ENCODE measurements at places on chromosomes 16 and 17.

- no peak for DNase-seq
These were observed 3.7 kb upstream of the SLC39A11 start for GRCh38 chr17:73096211-73096610.

DNA sequence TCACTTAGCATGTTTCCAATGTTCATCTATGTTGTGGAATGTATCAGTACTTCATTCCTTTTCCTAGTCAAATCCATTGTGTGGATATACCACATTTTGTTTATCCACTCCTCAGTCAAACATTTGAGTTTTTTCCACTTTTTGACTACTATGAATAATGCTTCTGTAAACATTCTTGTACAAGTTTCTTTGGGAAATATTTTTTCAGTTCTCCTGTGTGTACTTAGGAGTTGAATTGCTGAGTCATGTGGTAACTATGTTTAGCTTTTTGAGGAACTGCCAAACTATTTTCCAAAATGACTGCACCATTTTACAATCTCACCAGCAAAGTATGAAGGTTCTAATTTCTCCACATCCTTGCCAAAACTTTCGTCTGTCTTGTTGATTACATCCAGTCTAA is 223.7 kb upstream of the AXIN2 start:
- DNase-seq, result no peak

DNA sequence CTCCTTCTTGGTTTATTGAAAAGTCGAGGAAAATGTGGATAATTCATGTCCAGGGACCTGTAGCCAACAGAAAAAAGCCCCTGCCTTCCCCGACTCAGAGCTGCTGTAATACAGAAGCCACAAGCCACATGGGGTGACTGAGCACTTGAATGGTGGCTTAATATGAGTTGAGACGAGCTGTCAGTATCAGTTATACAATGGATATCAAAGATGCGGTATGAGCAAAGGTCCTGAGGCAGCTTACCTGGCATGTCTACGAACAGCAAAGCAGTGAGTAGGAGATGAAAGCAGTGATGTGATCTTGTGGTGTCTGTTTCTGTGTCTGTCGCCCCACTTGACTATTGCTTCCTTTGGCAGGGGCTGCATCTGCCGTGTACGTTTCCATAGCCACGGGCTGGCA is 12.2 kb upstream of the RMI2 start:
- no peak for DNase-seq

DNA sequence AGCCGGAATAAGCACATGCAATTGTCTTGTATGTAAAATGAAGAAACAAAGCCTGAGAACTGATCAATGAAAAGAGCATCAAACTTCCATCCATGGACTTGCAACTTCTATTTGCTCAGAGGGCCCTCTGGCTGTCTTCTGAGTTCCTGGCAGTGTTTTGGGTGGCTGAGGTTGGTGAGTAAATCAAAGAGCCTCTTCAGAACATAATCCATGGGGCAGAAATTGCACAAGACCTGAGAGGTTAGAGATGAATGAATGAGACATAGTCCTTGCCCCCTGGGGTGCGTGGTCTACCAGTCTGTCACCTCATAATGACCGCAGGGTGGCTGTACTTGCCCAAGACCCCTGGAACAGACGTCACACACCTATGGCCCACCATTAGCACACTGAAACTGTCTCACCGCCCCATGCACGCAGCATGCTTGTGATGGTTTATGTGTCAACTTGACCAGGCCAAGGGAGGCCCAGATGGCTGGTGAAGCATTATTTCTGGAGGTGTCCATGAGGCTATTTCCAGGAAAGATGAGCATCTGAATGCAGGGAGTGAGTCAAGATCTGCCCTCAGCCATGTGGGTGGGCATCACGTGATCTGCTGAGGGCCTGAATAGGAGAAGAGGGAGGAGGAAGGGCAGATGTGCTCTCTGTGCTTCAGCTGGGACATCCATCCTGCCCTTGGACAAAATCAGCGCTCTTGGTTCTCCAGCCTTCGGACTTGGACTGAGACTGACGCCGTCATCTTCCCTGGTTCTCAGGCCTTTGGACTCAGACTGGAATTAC is 8.3 kb downstream of the PIK3R6 start:
- DNase-seq, result no peak

DNA sequence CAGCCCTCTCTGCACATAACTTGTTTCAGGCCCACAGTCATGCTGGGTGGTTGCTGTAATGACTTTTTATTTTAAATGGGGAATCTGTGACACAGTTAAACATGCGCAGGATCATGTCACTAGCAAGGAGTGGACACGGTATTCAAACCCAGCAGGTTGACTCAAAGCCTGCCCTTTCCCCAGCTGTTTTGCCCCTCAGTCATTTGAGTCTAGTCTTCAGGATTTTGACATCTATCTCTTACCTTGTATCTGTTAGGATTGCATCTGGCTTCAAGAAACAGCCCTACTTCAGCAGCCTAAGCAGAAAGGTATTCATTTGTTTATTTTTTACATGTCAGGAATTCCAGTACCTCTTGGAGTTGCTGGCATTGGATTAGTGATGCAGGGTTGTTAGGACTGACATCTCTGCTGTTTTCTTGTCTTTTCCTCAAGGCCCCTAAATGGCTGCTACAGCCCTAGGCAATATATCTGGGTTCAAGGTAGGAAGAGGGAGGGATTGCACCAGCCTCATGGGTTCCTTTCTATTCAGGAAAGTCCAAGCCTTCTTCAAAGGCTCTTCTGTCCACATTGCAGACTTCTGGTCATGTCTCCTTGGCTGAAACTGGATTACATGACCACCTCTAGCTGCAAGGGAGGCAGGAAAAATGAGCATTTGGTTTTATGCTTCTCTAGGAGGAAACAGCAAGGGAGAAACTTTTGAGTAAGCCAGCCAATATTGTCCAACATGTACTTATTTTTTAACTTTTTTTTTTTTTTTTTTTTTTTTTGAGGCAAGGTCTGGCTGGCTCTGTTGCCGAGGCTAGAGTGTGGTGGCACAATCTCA is 22.8 kb downstream of the ABCC1 start:
- DNase-seq, result no peak

GRCh38 chr17:57432507-57433277 is 176.4 kb downstream of the MSI2 start:
- DNase-seq, result no peak

- no peak for DNase-seq
These were observed 74.5 kb upstream of the PMFBP1 start for GRCh38 chr16:72246423-72246822.

GRCh38 chr17:8861495-8862181 is 5.8 kb downstream of the PIK3R6 start:
- DNase-seq, result no peak

GRCh38 chr16:84616515-84616914 is 1.4 kb downstream of the COTL1 start:
- peak; percentile 56 for DNase-seq

GRCh38 chr16:85798283-85798776 is 1.0 kb downstream of the EMC8 start:
- no peak for DNase-seq

DNA sequence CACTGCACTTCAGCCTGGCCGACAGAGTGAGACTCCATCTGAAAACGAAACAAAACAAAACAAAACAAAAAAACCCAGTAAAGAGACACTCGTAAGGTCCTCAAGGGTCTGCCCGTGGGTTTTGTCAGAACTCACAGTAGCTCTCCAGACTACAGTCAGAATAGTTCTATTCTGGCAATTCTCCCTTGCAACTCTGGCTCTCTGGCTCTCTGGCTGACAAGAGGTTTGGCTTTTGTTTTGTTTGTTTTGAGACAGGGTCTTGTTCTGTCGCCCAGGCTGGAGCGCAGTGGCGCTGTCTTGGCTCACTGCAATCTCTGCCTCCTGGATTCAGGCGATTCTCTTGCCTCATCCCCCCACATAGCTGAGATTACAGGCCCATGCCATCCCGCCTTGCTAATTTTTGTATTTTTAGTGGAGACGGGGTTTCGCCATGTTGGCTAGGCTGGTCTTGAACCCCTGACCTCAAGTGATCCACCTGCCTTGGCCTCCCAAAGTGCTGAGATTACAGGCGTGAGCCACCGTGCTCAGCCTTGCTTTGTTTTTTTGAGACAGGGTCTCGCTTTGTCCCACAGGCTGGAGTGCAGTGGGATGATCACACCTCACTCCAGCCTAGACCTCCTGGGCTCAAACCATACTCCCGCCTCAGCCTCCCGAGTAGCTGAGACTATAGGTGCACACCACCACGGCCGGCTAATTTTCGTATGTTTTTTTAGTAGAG is 20.5 kb upstream of the CHP2 start:
- no peak for DNase-seq

DNA sequence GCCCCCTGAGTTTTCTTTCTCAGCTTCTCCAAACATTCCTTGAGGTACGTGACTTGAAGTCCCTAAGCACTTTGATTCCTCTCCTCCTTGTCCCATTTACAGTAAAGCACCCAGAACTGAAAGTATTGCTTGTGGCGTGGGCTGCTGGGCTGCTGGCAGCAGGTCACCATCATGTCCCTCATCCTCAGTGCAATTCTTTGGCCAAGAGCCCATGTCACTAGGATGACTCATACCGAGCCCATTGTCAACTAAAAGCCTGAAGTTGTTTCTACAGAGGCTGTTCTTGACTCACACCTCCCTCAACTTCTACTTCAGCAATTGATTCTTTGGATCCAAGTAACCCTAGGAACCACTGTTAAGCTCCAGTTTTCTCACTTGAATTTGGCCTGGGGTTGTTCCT is 54.3 kb downstream of the KPNA2 start:
- peak; percentile 55 for DNase-seq

DNA sequence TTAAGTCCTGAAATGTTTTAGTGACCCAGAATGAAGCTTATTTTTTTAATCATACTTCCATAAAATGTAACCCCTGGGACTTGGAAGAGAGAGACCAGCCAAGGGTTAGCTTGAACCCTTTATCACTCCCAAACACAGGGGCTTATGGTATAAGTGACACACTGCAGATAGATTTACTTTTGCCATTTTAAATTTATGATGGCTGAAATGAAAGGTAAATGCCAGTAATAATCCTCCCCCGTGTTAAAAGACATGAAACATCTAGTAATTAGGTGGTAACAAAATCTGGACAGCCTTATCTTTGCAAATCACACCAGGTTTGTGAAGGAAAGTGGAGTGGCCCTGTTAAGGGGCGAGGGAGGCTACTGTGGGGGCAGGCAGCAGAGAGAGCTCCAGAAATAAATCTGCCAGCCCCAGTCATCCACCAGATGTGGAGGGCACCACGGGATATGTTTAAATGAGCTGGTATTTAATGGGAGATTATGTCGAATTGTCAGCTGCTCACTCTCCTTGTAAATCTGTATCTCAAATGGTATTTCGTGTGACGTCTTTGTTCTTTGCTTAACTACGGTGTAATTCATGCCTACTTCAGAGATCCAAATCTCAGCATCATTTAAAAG is 326.5 kb downstream of the WWOX start:
- DNase-seq, result no peak

DNA sequence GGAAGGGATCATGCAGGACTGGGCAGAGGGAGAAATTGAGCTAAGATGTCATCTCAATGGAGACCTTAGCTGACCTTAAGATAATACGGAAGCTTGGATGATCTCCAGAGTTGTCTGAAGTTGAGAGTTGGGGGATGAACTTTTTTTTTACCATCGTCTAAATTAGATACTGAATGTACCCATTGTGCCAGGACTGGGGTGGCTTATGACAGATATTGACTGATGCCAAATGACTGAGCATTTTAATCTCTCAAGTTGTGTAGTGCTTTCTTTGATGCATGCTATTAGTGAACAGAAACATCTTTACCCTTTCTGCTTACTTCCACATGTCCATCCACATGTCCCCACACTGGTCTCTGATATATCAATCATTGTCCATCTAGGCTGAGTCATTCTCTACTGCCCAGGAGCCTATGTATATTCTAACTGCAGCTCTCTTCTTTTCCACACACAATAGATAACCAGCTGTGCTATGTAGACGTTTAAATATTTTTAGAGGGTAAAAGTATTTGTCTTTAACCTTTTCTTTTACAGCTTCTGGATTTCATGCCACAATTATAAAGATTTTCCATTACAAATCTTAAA is 60.2 kb upstream of the ZKSCAN2 start:
- DNase-seq, result no peak

GRCh38 chr16:80719573-80719972 is 84.8 kb downstream of the CDYL2 start:
- no peak for DNase-seq

DNA sequence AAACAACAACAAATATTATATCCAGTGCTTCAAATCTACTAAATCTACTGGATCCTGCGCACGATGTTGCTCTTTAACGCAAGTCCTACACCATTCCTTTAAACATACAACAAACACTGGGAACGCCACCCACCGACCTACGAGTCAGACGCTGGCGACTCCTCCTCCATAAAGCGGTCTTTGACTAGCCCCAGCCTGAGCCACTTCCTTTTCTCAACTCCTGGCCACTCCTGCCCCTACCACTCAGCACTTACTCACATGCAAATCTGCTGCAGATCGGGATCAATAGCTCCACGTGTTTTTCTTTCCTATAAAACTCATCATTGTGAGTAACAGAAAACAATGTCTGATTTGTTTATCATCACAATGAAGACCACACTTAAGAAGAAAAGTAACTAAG is 32.8 kb upstream of the MNT start:
- no peak for DNase-seq

DNA sequence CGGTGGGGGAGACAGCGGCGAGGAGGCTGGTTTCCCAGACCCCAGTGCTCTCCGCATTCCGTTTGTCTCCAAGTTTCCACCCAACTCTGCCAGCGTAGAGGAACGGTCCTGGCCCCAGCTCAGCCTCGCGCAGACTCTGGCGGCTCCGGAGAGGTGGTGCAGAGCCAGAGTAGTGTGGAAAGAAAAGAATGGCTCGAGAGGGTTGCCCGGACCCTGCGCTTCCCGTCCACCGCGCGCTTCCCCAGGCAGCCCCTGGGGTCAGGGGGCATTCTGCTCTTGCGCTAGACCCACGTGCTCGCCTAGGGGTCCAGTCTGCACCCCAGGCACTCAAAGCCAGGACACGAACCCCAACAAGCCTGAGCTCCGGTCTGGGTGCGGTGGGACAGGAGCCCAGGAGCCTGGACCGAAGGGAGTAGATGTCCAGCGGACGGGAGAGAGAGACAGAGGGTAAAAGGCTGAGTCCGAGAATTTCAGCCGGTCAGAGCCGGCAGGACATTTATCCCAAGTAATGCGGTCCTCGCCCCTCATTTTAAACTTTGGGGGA is 3.8 kb downstream of the PMP22 start:
- peak; percentile 49 for DNase-seq

DNA sequence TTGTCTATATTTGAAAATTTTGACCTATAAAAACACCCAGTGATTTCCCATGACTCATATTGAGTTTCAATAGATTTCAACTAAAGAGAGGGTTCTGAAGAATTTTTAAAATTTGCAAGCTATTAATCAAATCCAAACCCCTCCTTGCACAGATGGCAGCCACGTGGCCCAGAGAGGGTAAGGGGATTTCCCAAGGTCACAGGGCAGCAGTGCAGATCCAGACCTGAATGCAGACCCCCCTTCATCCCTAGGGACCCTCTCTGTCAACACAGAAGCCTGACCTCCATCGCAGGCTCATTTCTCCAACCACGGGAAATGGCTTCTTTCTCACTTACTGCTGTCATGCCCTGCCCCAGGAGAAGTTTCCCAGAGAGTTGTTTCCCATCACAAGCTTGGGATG is 24.7 kb upstream of the CES5A start:
- no peak for DNase-seq

All from transverse colon (tissue), 4 donors.